ENCODE measurements at places on chromosomes 3 and 15.

DNA sequence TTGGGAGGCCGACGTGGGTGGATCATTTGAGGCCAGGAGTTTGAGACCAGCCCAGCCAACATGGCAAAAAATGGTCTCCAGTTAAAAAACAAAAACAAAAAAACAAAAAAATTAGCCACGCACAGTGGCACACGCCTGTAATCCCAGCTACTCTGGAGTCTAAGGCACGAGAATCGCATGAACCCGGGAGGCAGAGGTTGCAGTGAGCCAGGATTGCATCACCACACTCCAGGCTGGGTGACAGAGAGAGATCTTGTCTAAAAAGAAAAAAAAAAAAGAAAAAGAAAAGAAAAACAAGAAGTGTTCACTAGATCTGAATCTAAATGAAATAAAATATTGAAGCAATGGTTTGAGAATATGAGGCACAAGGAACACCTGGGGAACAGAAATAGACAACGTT, 36.7 kb downstream of the SLC9A9 start:
- DNase-seq, result no peak

DNA sequence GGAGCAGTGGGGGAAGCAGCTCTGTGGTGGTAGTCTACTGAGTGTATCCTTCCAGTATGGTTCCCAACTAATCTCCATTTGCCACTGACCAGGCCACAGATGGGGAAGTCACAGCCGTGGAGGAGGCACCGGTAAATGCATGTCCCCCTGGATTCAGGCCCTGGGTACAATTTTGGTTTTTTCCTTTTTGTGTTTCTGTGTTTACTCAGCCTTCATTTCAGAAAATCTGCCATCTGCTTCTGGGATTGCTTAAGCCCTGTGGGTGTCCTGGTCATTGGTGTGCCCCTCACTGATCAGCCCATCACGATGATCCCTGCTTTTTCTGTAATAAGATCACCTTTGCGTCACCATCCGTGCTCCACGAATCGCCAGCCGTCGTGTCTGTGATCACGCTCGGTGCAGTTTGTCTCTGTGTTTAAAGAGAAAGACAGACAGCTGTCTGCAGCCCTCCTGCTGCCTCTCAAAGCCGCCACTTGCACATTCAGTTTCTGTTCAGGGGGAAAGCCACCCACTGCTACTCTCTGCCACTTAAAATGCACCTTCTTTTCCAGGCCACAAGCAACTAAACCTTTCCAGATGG, 68.9 kb downstream of the DNASE1L3 start:
- DNase-seq, result no peak

DNA sequence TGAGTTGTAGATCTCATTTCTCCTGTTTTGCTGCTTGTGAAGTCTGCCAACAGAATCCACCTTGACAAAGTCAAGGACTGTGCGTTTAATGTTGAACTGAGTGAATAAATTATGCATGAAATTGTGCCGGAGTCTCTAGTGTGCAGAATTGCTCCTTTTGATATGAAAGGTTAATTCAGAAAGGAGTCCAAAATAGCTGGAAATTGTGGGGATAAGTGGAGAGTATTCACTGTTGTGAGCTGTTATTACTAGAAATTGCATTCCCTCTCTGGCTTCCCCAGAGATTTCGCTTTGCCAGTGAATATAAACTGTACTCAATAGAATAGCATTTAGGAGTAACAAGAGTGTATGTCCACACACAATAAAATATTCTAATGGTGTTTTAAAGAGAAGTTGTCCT, 43.1 kb downstream of the SAMMSON start:
- no peak for DNase-seq

GRCh38 chr3:139506766-139507165, 30.4 kb upstream of the RBP2 start:
- no peak for DNase-seq

DNA sequence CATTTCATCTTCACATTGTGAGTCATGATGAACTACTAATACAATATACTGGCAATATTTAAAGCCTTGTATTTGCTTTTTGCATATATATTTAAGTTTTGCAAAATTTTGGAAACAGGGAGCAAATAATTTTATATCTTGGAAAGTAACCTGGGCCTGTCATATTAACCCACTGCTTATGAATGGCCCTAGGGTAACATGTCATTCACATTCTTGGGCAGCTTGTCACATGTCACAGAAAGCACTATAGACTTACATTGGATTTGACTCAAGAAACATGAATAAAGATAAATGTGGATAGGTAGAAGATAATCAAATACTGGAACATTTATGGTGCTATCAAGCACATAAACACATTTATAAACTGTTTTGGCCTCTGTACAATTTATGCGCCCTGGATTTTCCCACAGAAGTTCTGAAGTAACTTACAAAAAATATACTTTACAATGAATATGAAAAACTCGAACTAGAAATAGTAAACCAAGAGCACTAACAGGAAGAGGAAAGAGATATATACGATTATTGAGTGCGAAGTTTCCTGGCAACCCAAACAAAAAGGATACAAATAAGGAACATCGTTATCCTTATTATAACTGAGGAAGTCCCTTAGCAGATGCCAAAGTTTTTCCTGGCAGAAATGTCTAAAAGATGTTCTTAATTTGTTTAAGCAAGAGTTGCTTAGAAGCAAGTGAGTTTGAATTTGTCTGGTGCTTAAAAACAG, 257.2 kb downstream of the RBMS3 start:
- DNase-seq, result no peak

GRCh38 chr3:16999161-16999560, 114.4 kb downstream of the PLCL2 start:
- no peak for DNase-seq

DNA sequence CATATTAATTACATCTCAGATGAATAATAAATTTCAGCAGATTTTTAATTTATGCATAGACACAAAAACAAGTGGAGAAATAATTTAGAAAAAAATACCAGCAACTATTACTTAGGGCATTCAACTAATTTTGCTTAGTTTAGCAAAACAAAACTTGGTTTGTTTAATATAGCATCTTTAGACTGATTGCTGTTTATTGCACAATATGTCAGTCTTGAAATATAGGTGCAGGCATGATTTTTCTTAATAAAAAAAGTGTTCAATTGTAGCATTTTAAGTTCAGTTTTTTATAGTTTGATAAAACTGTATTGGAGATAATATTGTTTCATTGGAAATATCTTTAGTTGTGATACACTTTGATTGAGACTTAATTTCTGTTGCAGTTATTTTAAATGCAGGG, 161.2 kb upstream of the KCNH8 start:
- no peak for DNase-seq

DNA sequence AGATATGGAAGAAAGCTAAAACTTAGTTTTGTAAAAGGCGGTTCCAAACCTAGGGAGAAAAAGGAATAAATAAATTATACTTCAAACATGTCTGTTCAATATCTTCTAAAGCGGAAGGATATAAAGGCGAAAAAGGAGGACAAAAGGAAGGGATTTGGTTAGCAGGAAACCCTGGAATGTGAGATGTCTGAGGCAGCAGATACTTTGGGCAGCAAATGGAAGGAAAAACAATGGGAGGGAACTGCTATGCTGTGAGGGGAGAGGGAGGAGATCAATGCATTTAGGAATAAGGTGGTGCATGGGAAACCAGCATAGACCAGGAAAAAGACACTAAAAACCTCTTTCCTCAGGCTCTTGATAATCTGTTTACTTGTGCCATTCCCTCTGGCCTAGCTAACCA, 120.8 kb downstream of the DNAH12 start:
- DNase-seq, result no peak

DNA sequence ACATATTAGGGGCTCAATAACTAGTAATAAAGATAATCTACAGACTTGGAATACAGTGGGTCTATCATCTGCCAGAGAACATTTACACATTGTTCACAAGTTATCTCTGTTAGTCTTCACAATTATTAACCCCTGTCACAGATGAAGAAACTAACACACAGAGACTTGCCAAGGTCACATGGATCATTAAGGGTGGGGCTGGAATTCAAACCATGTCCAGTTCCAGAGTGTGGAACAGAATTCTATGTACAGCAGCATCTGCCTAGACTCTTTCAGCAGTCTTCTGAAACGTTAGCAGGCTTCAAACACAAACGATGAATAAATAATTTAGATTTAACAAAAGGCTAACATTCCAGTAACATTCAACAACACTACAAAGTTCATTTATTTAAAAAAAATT, 673.9 kb upstream of the NR2F2 start:
- no peak for DNase-seq

DNA sequence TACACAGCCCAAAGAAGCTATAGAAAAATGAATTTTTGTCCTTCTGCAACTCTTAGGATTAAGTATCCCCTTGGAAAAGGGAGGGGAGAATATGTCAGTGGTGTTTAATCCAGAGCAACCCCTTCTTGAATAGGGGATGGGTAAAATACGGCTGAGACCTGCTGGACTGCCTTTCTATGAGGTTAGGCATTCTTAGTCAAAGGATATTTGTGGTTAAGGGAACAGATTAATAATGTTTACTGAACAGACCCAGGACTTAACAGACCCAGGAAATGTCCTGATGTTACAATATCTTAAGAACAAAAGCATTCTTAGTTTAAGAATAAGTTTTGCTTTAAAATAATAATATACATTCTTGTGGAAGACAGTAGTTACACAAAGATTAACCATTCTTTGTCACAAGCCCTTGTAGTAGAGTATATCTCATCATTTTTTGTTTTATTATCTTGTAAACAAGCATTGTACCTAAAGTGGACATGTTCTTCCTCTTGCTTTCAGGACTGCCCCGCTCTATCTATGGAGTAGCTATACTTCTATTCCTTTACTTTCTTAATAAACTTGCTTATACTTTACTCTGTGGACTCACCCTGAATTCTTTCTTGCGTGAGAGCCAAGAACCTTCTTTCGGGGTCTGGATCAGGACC, 43.8 kb upstream of the B3GALNT1 start:
- DNase-seq, result no peak

DNA sequence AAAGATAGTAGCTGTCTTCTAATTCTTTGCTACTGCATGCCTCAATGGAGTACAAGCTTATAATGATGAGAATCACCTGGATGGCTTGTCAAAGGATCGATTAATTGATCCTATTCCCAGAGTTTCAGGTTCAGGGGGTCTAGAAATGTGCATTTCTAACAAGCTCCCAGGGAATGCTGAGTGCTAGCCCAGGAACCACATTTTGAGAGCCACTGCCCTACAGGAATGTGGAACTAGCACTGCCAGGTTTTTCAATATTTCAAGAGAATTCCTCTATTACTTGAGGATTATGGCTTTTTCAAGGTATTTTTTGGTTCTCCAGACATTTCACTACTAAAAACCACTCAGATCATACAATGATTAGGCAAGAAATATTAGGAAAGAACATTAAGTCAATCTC, 52.7 kb downstream of the RARB start:
- no peak for DNase-seq

DNA sequence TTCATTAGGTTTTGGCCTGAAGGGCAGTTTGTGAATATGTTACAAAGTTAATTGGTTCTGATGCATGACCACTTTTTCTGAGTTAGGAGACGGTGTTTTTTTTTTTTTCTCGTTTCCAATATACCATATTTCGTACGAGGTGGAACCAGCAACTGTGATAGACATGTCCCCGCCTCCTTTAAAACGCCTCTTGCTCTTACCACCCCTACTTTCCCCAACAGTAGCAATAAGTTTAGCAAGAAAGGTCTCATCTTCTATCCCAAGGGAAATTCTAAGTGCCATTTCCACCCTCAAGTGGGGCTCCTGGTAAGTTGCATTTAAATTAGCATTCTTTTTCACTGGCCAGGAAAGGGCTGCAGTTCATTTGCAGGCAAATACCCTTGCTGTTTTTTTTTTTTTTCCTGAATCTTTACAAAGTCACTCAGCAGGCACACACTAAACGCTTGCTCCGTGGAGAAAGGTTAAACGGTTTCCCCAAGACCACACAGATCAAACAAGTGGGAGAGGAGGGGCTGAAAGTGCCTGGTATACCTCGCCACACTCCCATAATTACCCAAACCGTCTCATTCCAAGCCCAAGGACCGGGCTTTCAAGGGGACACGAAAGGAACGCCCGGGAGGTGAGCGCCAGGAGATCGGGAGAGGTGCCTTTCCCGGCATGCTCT, 39.5 kb upstream of the MGA start:
- DNase-seq, result no peak

DNA sequence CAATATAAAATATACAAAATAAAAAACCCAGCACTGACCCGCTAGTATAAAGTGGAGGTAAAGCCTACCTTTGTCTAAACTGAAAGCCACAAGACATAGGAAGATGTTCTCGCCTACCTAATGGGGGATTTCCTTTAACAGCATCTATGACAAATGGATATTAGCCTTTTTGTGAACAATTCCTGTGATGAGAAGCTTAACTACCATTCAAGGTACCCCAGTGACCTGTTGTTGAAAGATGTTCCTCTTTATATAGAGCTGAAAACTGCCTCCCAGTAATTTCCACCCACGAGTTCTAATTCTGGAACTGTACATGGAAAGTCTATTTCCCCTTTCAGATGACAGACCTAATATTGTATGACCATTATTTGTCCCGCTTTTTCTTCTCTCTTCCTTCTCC, 109.8 kb upstream of the RASGRP1 start:
- no peak for DNase-seq

- DNase-seq, result no peak
Observed at GRCh38 chr3:79817224-79817623, 49.4 kb upstream of the ROBO1 start.

GRCh38 chr15:99749386-99749785, 16.1 kb upstream of the LYSMD4 start:
- DNase-seq, result no peak

DNA sequence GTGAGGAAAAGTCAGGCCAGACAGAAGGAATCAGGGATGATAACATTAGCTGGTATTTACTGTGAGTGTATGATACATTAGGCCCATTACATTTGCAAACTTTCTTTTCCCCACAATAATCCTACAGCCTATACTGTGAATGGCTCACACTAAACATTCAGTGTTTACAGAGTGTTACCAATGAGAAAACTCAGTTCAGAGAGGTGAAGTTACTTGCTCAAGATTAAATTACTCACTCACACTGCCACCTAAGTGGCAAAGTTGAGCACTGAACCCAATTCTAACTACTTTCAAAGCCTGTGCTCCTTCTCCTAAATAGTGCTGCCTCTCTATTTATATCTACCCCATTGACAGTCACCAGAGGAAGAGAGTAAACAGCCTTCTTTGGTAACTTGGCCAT, 8.5 kb downstream of the XPC start:
- no peak for DNase-seq

DNA sequence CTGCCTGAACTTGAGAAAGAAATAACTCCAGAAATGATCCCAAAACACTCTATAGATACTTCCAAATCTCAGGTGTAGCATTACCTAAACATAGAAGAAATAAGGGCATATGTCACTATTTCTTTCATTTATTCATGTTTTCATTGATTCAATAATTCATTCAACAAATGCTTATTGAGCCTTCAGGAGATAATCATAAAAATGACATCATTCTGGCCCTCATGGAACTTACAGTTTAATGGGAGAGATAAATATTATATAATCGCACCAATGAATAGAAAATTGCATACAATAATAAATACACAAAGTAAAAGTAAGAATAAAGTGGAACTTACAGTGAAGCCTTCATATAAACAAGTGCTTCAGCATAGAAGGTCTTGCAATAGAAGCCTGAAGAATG, 58.1 kb upstream of the NR2F2 start:
- no peak for DNase-seq

DNA sequence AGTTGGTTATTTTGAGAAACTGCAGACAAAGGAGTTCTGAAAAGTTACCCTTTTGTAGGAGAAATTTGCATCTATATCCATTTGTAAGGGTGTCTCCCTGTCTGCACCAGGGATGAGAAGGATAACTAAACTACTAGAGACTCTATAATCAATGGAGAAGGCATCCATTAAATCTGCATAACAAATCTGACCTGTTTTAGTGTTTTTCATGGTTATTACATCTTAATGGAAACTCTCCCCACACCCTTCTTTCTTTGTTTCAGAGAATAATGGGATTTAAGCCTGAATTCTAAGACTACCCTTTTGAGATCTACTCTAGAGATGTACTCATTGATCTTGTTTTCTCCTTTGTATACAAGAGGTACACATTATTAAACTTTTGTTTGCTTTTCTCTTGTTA, 82.0 kb upstream of the DAZL start:
- no peak for DNase-seq
